Kidney epithelial cell (primary cell): ENCODE measurements at places on chromosomes 1 and 21.

- DNase-seq, result no peak
Observed at GRCh38 chr1:56921479-56921878, 44.3 kb downstream of the C8B start.

- DNase-seq, result no peak
Observed at GRCh38 chr1:74412244-74412643, 100.2 kb downstream of the LRRC53 start.

- no peak for DNase-seq
Observed at GRCh38 chr1:232611834-232612233, 18.1 kb downstream of the SIPA1L2 start.

DNA sequence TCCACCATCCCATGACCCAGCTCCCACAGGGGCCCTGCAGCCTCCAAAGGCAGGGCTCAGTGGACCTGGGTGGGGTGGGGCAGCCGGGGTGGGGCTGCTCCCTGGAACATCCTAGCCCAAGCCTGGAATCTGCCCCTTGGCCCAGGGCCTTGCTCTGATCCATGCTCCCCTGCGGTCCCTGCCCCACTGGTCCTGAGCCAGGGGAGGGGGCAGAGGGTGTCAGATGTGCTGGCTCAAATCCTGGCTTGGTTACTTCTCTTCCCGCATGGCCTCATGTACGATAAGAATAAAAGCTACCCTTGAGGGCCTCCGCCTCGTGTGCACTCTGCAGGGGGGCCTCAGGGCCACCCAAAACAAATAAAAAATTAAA lies 819 bp downstream of the SLC25A34 start:
- DNase-seq, result no peak

DNA sequence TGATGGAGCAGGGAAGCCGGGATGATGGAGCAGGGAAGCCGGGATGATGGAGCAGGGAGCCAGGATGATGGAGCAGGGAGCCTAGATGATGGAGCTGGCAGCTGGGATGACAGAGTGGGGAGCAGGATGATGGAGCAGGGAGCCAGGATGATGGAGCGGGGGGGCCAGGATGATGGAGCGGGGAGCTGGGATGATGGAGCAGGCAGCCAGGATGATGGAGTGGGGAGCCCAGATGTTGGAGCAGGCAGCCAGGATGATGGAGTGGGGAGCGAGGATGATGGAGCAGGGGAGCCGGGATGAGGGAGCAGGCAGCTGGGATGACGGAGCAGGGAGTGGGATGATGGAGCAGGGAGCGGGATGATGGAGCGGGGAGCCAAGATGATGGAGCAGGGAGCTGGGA lies 16.0 kb downstream of the GALNT2 start:
- DNase-seq, result no peak

GRCh38 chr21:42539931-42540343 lies 26.3 kb downstream of the SLC37A1 start:
- DNase-seq, result no peak

GRCh38 chr1:26771643-26772321 lies 16.0 kb upstream of the PIGV start:
- DNase-seq, result peak; percentile 85

DNA sequence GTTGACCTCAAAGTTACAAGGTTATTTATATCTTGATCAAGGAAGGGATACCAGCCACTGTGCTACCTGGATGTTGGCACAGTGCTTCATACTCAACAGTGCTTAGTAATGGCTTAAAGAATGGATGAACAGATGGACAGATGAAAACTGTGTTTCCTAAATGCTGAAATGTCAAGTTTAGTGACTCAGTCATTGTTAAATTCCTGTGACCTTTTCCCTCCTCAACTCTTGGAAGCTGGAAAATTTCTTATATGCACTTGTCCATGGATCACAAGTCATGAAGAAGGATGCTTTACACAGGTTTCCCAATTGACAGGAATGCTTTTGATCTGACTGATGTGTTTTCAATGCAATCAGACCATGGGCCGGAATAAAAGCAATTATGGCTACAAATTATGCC lies 39.6 kb upstream of the SLC19A2 start:
- DNase-seq, result no peak

GRCh38 chr1:38858833-38859560 lies 575 bp downstream of the RRAGC start:
- peak; percentile 37 for DNase-seq

DNA sequence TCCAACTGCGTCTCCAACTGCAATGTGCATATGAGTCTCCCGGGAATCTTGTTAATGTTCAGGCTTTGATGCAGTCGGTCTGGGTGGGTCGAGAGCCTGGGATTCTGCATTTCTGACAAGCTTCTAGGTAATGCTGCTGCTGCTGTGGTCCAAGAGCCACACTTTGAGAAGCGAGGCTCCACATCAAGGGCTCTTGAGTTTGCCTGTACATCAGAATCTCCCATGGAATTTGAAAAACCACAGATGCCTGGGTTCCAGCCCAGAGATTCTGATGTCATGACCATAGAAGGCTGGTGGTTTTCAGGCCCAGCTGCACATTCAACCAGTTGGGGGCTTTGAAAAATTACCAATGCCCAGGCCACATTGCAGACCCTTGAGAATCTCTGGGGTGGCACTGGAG lies 93.9 kb upstream of the TARDBP start:
- DNase-seq, result no peak

- DNase-seq, result peak; percentile 99
Observed at GRCh38 chr1:150162862-150163706, 13.4 kb downstream of the PLEKHO1 start.

GRCh38 chr1:90175490-90176167 lies 180.7 kb downstream of the ZNF326 start:
- DNase-seq, result no peak

GRCh38 chr1:54940042-54940441 lies 40.4 kb upstream of the TMEM61 start:
- DNase-seq, result no peak
